Right forelimb (tissue), 1 donor: ENCODE measurements at places on chromosomes 4 and X.

GRCh38 chr4:89537281-89537680, 229.7 kb upstream of the GPRIN3 start:
- DNase-seq = no peak

DNA sequence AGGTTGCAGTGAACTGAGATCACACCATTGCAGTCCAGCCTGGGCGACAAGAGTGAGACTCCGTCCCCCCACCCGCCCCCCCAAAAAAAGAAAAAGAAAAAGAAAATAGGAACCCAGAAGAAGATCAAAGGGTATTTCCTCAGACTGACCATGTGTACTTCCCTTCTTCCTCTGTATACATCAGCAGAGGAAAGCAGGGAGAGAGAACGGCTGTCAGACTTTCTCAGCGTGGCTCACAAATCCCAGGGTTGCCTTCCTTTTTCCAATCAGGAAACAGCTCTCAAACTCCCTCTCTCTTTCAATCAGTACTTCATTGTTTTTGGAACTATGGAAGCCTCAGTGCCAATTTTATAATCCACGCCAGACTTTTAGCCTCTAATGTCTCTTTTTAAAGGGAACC, 59.1 kb downstream of the CHRNA9 start:
- no peak for DNase-seq

- no peak for DNase-seq
These were observed 111.1 kb upstream of the ACSL4 start for GRCh38 chrX:109843963-109844751.

DNA sequence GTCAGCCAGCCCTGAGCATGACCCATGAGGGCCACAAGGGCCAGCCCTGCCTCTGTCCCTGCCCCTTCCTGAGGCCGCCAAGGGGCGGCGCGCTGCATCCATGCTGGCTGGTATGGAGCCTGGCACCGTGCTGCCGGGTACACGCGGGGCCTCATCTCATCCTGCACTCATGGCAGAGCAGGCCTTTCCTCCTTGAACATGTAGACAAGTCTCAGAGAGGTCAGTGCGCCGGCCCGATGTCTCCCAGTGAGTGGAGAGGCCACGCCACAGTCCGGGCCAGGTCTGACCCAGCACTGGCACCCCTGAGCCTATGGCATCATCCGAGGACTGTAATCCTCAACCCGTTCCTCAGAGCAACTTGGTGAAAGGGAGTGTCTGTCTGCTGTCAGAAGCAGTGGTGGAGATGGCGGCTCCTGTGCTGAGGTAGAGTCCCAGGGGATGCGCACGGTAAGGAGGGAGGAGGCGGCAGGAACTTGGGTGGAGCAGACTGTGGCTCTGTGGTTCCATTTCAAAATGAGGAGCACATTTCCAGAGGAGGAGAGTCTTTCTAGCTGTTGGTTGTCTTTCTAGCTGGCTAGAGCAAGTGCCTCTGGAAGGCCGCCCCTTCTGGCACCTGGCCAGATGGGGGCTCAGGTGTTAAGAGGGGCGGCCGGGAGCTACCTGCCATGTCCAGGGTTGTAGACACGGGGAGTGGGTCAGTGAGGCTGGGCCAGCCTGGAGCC, 32.8 kb downstream of the TRMT44 start:
- no peak for DNase-seq

- DNase-seq = no peak
These were observed 55.8 kb downstream of the LRP2BP start for GRCh38 chr4:185339941-185340340.

GRCh38 chr4:177367336-177367735, 57.7 kb downstream of the NEIL3 start:
- no peak for DNase-seq

- DNase-seq = no peak
These were observed 140.2 kb upstream of the LDB2 start for GRCh38 chr4:17038510-17039176.

DNA sequence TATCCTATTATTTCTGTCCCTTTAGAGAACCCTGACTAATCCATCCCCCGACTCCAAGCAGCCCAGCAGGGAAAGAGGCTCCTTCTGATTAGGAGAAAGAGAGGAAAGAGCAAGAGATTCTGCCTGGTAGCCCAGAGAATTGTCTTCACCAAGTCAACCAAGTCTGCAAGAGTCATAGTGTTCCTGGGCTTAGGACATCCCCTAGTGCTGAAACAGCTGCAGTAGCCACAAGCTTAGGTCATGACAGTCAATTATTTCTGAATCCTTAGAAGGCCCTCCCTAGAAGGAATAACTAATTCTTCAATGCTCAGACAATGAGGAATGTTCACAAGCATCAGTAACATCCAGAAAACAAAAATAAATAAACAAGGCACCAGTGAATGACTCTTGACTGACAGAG, 480.3 kb upstream of the GRIA3 start:
- DNase-seq = no peak

DNA sequence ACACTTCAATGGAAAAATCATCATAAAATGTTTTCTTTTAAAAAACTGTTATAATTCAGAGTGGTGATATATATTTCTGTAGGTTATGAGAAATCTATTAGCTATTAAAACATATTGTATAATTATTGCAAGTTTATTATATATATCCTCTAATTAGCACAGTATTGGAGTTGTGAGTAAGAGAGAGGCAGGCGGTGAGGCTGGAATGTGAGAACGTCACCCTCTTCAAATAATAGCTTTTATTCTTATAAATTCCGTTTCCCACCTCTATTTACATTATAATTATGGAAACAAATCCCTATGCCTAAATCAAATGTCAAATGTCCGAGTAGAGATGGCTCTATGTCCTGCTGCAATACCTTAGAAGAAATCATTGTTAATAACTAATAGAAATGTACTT, 292.9 kb downstream of the ADGRL3 start:
- DNase-seq = no peak

GRCh38 chr4:34492414-34492813, 1751.9 kb downstream of the ARAP2 start:
- DNase-seq = no peak

DNA sequence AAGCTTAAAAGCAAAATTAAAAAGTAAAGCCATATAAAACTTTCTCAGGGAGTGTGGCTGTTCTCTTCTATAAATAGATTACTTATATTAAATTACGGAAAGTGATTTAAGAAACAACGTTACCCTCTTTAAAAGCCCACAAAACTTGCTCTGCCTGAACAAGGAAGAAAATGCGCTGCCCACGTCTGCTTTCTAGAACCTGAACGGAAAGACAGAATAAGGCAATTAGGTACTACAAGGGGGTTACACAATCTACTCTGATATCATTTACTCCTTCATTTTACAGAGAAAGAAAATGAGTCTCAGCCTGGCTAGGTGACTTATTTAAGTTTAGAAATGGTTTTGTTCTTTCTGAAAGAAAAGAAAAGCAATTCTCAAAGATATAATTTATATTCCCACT, 147.2 kb downstream of the RNF150 start:
- no peak for DNase-seq

DNA sequence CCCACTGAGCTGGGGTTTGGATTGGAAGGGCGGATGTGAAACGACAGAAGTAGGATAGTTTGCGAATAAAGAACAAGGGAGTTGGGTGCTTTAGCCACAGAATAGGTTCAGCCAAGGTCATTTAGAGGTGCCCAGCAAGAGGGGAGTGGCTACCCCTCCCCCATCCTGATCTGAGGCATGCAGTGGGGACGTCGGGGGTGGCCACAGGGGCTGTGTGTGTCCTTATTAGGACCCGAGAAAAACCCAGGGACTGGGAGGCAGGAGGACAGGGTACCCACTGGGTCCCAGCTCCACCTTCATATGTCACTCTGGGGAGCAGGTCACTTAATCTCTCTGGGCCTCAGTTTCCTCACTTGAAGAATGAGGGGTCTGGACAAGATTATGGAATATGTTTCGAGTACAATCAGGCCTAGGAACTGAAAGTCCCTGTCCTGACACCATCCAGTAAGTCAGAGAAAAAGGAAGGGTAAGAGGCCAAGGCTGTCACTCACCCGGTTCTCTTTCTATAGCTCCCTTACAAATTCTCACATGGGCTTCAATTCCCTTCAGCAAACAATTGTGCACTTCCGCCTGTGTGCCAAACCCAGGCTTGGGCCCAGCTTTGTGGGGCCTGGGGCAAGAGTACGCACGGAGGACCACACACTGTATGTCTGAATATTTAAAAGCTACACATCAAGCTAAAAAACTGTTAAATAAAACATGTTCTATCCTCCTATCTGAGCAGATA, 4.2 kb upstream of the NYX start:
- DNase-seq = no peak
